Activated T-cell treated with anti-CD3 and anti-CD28 coated beads for 1 hour (primary cell): ENCODE measurements at places on chromosomes 7 and 10.

DNA sequence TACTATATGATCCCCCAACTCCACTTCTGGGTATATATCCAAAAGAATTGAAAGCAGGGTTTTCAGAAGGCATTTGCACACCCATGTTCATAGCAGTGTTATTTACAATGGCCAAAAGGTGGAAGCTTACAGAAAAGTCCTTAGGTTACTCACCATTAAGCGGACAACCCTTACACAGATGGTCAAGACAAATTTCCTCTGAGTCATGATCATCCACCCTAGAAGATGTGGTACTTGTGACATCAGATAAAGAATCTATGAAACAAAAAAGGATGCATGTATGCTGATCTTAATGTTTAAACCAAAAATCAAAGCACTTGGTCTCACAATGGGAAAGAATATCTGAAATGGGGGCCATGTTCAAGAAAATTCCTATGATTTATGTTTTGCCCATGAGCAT, 31.1 kb downstream of the ZC3HAV1 start:
- DNase-seq, result no peak

DNA sequence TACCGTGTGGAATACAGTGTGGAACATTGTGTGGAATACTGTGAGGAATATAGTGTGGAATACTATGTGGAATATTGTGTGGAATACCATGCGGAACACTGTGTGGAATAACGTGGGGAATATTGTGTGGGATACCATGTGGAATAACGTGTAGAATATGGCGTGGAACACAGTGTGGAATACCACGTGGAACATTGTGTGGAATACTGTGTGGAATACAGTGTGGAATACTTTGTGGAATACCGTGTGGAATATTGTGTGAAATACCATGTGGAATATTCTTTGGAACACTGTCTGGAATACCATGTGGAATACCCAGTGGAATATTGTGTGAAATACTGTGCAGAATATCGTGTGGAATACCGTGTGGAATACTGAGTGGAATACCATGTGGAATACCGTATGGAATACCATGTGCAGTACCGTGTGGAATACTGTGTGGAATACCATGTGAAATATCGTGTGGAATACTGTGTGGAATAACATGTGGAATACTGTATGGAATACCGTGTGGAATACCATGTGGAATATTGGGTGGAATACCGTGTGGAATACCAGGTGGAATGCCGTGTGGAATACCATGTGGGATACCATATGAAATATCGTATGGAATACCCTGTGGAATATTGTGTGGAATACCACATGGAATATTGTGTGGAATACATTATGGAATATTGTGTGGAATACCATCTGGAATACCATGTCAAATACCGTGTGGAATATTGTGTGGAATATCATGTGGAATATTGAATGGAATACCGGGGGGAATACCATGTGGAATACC, 133.1 kb upstream of the CHST15 start:
- DNase-seq, result no peak

GRCh38 chr7:94176694-94177200, 172.6 kb upstream of the BET1 start:
- DNase-seq, result no peak

GRCh38 chr7:22319424-22320403, 37.2 kb downstream of the RAPGEF5 start:
- DNase-seq, result no peak

- DNase-seq, result no peak
Observed at GRCh38 chr10:73469579-73469978, 26.2 kb downstream of the PPP3CB start.

DNA sequence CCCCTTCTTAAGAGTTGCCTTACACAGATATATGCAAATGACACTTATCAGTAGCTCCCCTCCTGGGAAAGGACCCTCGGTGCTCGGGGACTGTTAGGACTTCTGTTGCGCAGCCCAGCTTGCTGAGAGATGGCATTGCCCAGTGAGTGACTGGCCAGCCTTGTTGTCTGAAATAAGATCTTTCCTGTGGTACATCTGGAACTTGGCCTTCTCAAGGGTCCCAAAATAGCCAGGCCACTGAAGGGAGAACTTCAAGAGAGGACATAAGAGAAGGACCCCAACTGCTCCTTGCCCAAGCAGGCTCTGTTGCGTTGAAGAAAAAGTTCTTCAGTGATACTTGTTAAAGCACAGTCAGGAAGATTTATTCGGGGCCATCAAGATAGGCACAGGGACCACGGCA, 17.3 kb downstream of the BAG3 start:
- no peak for DNase-seq

DNA sequence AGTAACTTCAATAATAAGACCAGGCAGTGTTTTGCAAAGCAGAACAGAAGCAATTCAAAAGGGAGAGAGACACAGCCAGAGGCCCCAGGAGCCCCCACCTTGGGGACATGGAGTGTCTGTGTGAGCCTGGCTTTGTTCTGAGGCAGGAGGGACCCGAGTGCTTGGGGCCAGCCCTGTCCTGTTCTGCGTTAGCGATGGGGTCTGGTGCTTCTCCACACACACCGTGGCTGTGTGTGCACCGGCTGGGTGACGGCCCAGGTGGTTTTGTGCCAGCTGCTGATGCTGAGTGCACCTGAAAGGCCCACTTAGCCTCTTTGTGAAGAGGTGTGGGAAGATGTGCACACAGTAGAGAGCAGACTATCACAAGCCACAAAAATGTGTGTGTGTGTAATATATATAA, 468.9 kb downstream of the DNAJB6 start:
- no peak for DNase-seq

DNA sequence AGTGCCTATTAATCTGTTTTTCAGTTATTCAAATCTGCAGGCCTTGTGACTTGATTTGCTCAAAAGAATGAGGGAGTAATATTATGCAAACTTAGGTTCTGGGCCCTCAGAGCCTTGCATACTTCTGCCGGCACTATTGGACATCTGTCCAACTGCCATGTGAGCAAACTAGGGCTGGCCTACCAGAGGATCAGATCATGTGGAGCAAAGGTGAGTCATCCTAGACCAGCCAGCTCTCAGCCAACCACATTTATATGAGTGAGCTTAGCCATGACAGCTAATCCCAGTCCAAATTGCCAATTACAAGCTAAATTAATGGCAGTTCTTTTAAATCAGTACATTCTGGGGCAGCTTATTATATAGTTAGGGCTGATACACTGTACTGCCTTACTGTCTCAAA, 69.6 kb downstream of the SDHAF3 start:
- no peak for DNase-seq

- DNase-seq, result no peak
Observed at GRCh38 chr10:104894681-104895080, 253.6 kb downstream of the SORCS3 start.
